Activated T-helper 1 cell treated with anti-CD3 and anti-CD28 coated beads, Interleukin-2, amount 50 U/mL, for 16 hours (primary cell): ENCODE measurements at places on chromosomes 6 and 20.

DNA sequence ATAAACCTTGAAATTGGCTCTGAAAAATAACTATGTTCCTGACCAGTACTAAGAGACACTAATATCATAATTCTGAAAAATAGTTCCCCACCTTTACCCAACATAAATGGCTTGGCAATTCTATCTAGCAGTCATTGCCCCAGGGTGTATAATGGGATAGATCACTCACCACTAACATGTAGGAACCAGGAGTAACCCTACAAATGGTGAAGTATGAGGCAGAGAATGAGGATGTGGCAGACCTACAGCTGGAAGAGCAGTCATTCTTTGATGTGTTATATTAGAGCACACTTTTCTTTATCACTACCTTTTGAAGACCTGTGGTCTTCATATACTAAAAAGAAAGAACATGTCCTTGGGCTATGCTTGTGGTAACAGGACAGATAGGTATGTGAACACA lies 136.5 kb upstream of the SYNDIG1 start:
- DNase-seq, result no peak

DNA sequence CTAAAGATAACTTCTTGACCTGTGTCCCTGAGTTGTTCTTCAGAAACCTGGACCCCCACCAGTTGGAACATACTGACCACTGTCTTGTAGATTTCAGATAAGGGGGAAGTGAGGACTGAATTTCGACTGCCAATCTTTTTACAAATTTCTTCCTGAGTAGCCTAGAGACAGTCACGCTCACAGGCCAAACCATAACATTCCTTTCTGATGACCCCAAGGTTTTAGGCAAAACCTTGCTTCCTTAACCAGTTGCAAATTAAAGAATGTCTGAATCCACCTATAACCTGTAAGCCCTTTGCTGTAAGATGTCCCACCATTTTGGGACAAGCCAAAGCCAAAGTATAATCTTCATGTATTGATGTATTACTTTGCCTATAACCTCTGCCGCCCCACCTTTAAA lies 306.9 kb downstream of the LRFN2 start:
- DNase-seq, result no peak

- no peak for DNase-seq
Observed at GRCh38 chr6:113428702-113429101, 428.4 kb upstream of the MARCKS start.

GRCh38 chr6:124867121-124867520 lies 95.1 kb upstream of the RNF217 start:
- DNase-seq, result no peak

- DNase-seq, result no peak
Observed at GRCh38 chr6:168152306-168152963, 73.4 kb upstream of the FRMD1 start.

DNA sequence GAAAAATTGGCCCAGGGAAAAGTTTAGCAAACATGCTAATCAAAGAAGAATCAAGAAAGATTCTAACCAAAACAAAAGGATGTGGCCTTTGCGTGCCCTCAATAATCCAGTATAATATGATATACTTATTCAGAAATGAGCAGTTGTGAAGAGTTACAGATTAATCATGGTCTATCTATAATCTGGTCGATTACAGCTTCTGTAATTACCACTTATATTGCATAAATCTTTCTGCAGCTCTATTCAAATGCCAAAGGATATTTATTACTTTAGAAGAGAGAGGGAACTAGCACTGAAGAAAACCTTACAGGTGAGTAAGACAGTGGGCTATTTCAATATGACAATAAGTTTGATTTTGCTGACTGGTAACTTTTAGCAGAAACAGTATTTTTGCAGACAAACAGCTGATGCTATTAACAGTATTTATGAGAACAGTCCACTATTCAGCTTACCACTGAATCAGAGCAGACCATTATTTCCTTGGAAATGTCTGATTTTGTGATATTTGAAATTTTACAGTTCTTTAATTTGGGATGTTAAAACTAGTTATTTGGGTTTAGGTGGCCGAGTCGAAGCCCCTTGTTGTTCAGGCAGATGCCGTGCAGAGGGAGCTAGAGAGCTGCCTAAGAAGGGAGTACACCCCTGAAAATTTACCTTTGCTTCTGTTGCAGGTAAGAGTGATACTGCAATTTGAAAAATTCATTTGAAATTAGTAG lies 92.2 kb downstream of the CEP57L1 start:
- peak; percentile 28 for DNase-seq

- no peak for DNase-seq
Observed at GRCh38 chr6:4914420-4915159, 89.2 kb downstream of the RPP40 start.

- DNase-seq, result no peak
Observed at GRCh38 chr6:149779644-149779963, 30.1 kb downstream of the PCMT1 start.

GRCh38 chr6:50285735-50286134 lies 236.0 kb upstream of the DEFB112 start:
- DNase-seq, result no peak

- no peak for DNase-seq
Observed at GRCh38 chr6:48744948-48745347, 634.0 kb upstream of the PTCHD4 start.

GRCh38 chr6:147604373-147604772 lies 95.9 kb downstream of the SAMD5 start:
- no peak for DNase-seq
